H7 (cell line): ENCODE measurements at places on chromosomes 11 and 22.

- peak; percentile 30 for DNase-seq
Observed at GRCh38 chr11:44622721-44623258, 57.3 kb downstream of the CD82 start.

DNA sequence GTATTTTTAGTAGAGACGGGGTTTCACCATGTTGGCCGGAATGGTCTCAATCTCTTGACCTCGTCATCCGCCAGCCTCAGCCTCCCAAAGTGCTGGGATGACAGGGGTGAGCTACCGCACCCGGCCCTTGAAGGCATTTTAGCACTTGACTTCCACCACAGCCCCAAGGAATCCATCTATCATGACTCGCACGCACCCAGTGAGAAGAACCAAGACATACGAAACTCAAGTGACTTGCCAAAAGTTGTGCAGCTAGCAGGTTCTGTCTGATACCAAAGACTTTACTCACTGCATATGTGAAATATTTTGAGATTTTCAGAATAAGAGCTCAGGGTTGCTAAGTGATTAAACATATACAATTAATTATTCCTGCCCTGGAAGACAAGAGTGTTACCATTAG, 21.0 kb downstream of the FLI1 start:
- DNase-seq, result no peak

GRCh38 chr11:62752994-62753735, 795 bp downstream of the ZBTB3 start:
- no peak for DNase-seq

GRCh38 chr11:68912254-68912653, 8.6 kb downstream of the IGHMBP2 start:
- no peak for DNase-seq

- no peak for DNase-seq
Observed at GRCh38 chr11:64347193-64347867, 7.3 kb downstream of the CCDC88B start.

DNA sequence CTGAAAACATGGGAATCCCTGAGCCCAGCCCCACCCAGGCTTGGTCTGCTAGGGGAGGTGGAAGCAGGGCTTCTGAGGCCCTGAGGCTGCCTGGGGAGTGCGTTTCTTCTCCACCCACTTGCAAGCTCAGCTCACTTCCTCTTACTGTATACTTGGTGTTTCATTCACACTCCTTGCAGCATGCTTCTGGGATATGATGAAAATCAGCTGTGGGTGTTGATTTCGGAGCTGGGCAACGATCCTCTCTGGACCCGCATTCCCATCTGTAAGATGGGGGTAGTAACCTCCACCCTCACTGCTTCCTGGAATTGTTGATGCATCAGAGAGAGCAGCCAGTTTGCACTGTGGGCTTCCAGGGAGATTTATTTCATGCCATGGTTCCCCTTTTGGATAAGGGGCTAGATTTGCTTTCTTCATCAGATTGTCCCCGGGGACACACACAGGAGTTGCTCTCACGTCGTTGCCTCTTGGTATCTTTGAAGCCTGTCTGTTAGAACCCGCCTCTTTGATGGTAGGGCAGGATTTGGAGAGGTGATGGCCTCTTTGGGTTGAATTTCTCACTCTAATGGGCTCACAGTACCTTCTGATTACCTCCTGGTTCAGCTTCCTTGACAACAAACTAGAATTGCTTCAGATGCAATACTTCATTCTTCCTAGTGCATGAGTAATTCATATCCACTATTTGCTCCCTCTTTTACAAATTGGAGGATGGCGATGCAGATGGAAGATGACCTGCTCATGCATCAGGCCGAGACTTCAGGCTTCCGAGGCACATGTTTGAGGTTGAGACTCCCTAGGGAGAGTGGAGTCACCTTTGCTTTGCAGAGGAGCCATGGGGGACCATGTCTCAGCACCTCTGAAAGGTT, 40.4 kb downstream of the BCR start:
- no peak for DNase-seq

GRCh38 chr11:396948-397548, 3.0 kb downstream of the PKP3 start:
- DNase-seq, result peak; percentile 73
